ENCODE measurements at places on chromosomes 3 and 15.

- no peak for DNase-seq
These were observed 14.0 kb upstream of the LRTM1 start for GRCh38 chr3:54941690-54942362.

- DNase-seq = peak; percentile 94
These were observed 8.1 kb upstream of the ADAMTS17 start for GRCh38 chr15:100349696-100350433.

GRCh38 chr15:68042156-68042854 lies 11.8 kb upstream of the PIAS1 start:
- no peak for DNase-seq

DNA sequence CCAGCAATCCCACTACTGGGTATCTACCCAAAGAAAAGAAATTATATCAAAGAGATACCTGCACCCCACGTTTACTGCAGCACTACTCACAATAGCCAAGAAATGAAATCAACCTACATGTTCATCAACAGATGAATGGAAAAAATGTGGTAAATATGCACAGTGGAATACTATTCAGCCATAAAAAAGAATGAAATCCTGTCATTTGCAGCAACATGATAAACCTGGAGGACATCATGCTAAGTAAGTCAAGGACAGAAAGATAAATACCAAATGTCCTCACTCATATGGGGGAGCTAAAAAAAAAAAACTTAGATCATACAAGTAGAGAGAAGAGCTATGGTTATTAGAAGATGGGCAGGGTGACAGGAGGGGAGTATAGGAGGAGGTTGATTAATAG lies 9.1 kb downstream of the ZBTB11 start:
- DNase-seq = no peak

DNA sequence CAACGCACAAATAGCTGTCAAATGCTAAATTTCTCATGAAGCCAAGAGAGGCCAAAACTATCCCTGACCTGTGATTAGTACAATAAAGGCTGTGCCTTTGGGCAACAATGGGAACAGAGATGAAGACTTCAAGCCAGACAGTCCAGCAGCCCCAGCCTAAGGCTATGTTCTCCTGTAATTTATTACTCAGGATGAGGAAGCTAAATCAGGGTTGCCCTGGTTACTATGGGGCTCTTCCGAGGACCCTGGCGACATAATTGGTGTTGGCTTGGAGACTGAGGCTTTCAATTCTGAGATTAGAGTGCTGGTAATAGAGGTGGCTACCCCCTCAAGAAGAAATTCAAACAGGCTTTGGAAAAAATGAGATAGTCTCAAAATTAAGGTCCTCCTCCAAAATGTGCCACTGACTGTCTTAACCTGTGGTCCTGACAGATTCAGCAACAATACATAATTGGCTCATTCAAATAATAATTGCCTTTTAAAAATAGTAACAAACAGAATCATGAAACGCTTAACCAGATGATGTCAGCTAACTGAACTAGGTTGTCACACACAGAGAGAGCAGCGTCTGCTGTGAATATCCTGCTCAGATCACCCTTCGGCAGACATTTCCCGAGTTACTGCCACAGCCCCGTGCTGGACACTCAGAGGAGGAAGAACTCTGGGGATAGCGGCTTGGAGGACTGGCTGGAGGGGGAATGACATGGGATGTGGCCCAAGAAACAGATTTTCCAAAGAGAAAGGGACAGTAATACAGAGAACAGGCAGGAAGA lies 43.0 kb downstream of the NSMCE3 start:
- no peak for DNase-seq

DNA sequence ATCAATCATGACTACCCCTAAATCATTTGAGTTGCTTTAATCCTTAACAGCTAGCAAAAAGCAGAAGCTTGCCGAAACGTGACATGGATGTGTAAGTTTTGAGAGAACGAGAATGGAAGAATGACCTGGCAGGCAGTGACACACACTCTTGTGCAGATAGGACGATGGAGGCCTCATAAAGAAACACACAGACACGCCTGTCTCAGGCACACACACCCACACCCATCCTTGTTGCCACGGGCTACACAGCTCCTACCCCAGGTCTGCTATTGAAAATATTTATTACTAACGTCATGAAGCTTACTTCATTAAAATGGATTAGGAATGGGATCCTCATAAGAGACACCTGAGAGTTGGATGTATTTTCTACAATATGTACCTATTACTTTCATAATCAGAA lies 8.5 kb downstream of the MYO5C start:
- no peak for DNase-seq

DNA sequence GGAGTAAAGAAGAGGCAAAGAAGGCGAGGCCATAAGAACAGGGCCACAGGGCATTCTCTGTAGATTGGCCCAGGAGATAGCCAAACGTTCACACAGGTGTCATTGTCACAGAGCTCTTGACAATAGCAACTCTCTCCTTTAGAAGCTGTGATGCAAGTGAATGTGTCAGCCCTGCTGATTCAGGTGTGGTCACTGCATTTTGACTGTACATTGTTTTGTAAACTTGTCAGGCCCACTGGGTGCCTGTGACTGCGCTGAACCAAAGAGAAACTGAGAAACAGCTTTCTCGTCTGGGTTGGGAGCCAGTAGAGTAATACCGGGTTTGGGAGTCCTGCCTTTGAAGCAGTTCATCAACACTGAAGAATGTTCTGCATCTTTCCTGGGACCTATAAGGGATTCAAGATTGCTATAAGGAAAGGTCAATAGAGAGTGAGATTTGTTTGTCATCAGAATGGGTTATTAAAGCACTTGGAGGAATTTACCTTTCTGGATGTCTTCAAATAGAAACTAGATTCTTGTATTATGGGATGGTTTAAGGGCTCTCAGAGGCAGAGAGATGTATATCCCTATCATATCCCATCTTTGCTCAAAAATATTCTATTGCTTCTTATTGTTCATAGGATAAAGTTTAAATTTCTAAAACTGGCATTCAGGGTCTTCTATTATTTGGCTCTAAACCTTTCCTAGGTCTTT lies 45.4 kb downstream of the TMEM45A start:
- DNase-seq = no peak

- peak; percentile 16 for DNase-seq
These were observed 2.1 kb downstream of the TNFAIP8L3 start for GRCh38 chr15:51092480-51093040.

DNA sequence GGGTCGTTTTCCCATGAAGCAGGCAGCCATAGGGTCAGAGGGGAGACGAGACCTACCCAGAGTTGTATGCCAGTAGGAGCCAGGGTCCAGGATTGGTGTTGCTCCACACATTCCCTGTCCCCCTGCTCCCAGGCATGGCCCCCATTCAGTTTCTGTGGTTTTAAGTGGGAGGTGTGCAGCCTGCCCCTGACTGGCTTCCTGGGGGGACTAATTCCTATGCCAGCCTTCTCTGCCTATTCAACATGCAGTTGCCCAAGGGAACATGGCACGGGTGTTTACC lies 126.3 kb downstream of the EEFSEC start:
- no peak for DNase-seq

DNA sequence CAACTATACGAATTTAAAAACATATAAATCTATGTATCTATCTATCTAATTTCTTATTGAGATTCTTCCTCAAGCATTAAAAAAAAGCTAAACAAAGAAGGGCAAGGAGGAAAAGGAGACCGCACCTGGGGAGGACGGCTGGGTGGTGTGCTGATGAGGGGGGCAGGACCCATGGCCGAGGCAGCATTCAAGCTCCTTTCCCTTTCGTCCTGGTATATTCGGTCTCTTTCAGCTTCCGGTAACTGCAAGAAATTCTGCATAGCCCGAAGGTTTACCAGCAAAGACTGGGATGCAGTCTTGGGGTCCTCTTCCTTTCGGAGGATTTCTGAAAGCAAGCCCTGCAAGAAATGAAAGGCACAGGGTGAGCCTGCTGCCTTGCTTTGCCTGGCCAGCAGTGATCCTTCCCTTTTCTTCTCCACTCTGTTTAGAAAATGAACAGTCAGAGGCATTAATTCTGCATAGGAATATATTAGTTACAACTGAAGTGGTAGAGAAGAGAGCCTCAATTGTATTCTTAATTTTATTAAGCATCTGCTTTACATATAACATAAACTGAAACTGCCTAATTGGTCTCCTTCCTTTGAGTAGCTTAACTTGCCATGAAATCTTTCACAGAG lies 38.8 kb downstream of the SATB1 start:
- no peak for DNase-seq

DNA sequence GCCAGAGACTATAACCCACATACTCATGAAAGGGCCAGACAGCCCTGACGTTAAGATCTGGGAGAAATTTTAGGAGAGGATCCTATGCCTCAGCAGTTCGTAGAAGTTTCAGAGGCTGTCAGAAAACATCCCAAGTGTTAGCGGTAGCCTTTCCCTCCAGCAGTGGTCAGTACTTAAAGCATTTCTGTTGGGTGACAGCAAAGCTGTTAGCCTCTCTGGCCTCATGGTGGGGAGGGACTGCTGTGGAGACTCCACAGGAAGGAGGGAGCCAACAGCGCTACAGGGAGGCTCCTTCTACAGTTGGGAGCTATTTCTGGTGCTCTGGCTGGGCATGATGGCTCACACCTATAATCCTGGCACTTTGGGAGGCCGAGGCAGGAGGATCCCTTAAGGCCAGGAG lies 27.4 kb downstream of the IDH2 start:
- DNase-seq = no peak
